ENCODE measurements at places on chromosomes 11 and 22.

DNA sequence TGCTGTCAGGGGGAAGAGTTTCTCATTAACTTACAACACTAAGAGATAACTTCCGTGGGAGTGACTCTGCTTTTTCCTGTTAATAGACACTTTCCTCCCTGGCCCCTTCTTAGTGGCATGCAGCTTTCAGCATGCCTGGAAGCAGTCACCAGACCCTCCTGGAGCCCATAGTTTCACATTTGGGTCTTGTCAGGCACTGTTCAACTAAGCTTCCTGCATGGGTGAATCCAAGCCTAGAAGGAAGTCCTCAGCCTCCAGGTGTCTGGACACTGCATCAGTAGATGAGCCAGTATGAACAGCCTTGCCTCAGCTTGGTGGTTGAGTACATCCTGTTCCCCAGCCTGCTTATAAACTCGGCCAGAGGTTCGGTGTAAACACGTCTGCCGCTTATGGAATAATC, 68.1 kb downstream of the PPP6R3 start:
- DNase-seq, result no peak

DNA sequence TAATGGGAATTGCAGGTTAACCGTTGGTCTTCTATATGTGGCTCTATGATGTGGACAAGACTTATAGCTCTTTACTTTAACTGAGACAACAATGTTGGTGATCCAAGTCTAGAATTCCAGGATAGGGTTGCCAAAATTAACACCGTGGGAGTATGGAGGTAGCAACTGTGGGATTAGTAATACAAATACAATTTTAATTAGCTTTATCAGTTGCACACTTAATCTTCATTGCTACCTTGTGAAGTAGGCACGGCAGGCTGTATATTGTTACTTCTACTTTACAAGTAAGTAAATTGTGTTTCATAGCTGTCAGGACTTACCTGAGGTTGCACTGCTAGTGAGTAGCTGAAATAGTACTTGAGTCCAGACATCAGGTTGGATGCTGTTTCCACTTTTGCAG, 21.0 kb downstream of the MTMR3 start:
- no peak for DNase-seq

DNA sequence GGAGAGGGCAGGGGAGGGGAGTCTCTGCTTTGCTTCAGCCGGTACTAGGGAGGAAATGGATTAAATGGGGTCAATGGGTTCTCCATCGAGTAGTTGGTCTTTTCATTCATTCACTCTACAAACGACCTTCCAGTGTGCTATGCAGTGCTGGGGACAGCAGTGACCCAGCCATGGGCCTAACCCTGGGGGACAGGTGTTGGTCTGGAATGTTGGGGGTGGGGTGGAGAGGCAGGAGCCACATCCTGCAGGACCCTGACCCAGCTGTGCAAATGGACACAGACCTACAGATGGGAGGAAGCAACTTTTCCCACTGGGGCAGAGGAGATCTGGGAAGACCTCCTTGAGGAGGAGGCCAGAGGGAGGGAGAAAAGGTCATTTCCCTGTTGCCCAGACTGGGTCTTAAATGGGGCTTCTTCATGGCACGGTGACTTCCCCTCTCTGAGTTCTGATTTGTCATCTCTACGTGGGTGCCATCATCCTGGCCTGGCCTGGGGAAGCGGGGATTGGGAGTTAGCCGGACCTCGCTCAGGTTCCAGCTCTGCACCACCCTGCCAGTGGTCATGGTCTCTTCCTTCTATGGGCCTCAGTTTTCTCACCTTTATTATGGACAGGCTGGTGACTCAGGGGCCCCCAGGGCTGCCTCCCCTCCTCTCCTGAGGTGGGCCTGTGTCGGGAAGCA, 2.0 kb downstream of the CYTH4 start:
- no peak for DNase-seq

GRCh38 chr11:113201054-113201818, 113.1 kb upstream of the TTC12 start:
- no peak for DNase-seq

DNA sequence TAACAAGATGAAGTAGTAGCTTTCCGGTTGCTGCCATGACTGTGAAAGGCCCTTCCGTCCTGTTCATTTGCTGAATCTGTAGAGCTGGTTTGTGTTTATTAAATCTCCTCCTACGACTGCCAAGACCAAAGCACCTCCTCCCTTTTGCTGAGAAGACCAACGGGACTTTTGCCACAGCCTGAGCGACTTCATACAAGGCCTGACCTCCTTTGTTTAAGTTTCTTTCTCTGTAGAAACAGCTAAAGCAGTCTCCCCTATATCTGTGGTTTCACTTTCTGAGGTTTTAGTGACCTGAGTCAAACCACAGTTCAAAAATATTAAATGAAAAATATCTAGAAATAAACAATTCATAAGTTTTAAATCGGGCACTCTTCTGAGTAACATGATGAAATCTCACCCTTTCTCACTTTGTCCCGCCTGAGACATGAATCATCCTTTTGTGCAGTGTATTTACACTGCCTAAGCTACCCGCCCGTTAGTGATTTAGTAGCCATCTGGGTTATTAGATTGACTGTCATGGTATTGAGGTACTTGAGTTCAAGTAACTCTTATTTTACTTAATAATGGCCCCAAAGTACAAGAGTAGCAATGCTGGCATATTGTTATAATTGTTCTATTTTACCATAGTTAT, 119.1 kb upstream of the LRRC4C start:
- no peak for DNase-seq

DNA sequence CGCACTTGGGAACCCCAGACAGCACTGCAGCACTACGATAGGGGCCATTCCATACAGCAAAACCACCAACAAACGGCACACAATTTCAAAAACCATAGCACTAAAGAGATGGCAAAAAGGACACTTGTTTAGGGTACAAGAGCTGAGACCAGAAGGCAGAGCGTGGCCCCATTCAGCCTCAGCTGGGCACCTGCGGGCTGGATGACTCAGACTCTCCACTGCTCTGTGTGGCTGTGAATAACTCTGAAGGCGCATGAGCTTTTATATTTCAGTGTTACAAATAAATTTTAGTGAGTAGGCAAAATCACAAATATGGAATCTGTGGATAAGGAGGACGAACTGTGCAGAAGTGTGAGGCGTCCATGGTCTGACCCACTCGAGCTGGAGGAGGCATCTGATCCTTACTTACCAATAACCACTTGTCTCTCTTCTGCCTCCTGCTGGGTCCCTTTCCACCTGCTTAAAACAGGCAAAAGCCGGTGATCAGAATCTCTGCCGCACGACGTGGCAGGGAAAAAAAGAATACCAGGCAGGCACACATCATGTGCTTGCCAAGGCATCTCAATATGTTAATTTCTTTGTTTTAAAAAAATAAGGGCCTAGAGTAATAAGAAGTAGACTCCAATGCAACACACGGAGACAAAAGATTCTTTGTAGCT, 325.7 kb downstream of the SHANK2 start:
- no peak for DNase-seq

DNA sequence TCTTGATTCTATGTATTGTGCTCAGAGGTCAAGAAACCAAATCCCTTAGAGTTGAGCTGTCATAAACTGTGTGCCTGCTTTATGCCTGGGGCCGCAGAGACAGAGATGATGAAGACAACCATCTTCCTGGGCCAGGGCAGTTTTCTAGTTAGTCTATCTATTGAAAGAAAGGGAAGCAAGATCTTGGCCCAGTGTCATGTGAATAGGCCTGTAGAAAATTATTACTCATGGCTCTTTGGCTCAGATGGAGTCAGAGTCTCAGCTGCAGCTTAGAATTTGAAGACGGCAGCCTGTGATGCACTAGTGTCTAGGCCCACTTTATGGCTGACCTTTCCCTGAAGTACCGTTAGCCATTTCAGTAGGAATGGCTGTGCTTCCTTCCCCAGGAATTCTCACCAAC, 112.0 kb downstream of the DBX1 start:
- DNase-seq, result no peak

DNA sequence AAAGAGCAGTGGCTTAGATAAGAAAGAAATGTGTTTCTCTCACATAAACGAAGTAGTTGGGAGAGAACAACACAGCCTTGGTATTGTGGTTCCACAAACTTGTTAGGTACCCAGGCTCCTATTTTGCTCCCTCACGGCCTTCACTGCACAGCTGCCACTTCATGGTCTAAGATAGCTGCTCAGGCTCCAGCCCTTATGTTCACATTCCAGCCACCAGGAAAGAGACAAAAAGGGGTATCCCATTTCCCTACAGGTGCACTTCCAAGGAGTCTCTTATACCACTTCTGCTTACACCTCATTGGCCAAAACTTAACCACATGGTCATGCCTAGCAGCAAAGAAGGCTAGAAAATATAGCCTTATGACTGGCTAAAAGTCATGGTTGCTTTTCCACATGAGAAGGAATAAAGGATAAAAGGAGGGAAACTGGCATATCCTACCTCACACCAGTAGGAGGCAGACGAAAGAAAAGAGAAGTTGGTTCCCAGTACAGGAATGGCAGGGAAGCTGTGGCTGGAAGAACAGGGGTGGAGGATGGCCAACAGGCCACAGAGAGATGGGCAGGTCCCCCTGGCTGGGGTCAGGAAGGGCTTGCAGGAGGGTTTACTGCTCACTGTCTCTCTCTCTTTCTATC, 5.4 kb upstream of the HDHD5 start:
- no peak for DNase-seq

- DNase-seq, result no peak
Observed at GRCh38 chr22:41557401-41558240, 3.2 kb upstream of the CSDC2 start.

DNA sequence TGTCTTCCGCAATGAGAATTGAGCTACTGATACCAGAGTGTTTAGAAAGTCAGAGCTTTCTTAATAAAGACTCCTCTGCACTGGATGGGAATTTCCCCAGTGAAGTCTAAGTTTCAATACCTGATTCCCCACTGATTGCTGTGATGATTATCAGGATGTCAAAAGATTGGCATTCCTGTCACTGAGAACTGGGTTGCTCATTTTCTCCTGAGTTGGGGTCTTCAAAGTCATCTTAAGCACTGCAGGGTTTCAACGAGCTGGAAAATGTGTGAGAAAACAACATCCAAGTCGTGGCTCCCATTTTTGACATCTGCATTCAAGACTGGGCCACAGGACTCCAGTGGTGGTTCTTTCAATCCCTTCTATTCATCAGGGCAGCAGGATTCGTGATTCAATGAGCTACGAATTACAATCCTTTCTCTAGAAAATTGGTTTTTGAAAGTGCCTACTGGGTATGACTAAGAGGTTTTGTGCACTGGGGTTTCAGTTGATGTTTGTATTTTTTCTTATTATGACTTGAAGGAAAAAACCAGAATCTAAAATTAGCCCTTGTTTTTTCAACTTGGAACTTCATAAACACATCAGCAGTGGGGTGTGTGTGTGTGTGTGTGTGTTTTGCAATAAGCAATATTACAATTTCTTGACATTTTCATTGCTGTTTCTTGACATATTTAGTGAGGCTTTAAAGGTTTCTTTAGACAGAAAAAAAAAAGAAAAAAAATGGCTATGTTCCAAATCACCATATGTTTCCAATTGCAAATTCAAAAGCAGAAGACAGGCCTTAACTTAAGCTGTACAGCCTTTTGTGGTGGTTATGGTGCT, 233.0 kb downstream of the FAM76B start:
- DNase-seq, result no peak

DNA sequence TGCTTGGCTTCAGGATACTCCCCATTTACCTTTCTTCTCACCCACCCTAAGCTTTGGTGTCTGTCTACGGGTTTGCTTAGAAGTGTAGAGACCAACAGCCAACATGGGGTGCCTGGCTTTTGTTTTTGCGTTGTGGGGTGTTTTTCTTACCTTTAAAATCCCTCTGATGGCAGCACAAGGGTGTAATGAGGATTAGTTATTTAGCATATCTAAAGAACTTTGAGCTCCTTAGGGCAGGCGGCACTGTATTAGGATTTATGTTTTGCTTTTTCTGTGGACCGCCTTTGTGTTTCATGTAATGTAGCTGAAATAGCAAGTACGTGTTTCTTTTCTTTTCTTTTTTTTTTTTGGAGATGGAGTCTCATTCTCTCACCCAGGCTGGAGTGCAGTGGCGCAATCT, 8.9 kb downstream of the AP2A2 start:
- no peak for DNase-seq

DNA sequence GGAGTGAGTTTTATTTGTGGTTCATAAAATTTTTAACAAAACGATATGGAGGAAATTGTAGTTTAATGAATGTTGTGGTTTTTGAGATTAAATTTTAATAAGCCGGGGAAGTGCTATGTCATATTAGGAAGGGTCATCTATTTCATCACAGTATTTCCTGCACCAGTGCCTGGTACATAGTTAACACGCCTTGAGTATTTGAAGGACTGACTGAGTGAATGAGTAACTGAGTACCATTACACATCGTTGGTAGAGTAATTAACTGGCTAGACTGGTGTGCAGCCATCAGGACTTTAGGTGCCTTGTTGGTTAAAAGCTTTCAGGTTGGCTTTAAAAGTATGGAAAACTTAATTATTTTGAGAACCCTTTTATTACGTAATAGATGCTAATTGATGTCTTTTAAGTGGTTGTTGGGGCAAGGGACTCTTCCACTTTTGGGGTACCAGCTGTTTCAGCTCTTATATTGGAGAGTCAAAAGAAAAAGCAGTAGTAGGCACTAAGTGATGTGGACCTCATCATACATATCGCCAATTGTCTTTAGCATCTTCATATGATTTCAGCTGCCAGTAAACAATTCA, 101.8 kb downstream of the DDX10 start:
- no peak for DNase-seq

DNA sequence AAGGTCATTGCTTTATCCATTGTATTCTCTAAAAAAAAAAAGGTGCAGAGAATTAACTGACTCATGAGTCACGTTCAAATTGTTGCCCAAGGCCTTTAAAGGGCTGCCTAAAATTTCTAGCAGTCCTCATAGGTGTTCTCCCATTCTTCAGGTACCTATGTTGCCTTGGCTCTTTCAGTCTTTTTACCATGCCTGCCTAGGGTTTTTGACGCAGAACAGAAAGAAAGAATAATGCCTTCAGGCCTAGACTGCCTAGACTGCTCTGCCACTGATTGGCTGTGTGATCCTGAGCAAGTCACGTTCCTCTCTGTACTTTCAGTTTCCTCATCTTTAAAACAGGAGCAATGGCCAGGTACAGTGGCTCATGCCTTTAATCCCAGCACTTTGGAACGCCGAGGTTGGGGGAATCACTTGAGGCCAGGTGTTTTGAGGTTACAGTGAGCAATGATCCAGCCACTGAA, 21.5 kb downstream of the CTSC start:
- no peak for DNase-seq

- no peak for DNase-seq
Observed at GRCh38 chr11:95734009-95734572, 55.5 kb downstream of the FAM76B start.

DNA sequence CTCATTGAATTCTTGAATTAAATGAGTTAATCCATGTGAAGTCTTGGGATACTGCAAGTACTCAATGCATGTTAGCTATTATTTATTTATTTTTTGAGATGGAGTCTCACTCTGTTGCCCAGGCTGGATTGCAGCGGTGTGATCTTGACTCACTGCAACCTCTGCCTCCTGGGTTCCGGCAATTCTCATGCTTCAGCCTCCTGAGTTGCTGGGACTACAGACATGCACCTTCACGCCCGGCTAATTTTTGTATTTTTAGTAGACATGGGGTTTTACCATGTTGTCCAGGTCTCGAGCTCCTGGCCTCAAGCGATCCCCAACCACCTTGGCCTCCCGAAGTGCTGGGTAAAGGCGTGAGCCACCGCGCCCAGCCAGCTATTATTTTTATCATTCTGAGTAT, 9.4 kb downstream of the MMP7 start:
- DNase-seq, result no peak

GRCh38 chr11:69355346-69355940, 61.5 kb downstream of the MYEOV start:
- DNase-seq, result no peak
